ENCODE measurements at places on chromosomes 6 and 20.

GRCh38 chr6:37624606-37625574, 72.8 kb downstream of the MDGA1 start:
- DNase-seq = peak; percentile 75

GRCh38 chr6:83868639-83869038, 9.2 kb downstream of the CYB5R4 start:
- DNase-seq = no peak

GRCh38 chr6:164005004-164005711, 590.6 kb downstream of the QKI start:
- no peak for DNase-seq

DNA sequence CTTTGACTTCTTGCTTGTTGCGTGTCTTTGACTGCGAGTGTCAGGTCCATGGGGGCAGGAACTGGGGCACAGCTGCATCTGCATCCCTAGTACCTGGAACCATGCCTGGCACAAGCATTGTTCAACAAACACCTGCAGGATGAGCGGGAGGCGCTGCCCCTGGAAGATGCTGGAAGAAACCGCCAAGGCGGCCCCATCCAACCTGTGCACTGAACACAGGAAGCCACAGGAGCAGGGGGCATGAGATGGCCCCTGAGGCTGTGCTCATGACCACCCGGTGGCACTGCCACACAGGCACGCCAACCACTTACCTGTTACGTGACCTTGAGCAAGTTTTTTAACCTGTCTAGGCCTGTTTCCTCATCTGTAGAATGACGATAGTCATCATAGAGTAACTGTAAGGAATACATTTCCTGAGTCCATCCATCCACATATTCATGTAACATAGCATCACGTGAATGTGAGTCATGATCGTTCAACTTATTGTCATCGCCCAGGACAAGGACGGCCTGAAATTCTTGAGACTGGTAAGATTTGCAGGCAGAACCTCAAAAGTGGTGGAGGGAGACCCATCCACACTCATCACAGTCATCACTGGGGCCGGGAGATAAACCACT, 374.2 kb downstream of the PREX1 start:
- no peak for DNase-seq

DNA sequence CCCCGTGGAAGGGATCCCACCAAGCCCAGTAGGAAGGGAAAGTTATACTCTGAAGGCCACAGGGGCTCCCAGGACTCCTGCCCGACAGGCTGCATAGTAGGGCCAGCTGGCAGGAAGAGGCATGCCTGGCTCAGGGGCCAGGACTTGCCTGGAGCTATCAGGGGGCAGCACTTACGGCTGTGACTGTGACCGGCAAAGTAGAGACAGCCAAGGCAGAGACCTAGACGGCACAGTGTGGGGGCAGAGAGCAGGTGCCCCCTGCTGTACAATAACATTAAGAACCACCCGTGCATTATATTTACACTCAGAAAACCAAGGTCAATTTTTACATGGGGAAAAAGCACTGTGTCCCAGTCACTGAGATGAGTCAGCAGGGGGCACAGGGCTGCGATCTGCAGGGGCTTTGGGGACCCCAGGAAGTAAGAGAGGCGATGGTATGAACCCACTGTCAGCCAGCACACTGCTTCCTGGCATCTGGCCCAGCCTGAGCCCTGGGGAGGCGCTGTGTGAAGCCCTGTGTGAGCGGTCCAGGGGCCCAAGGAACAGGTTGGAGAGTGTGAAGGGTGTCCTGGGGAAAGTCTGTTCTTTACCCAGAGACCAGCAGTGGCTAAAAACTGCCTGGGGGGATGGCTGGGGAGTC, 9.9 kb downstream of the CCDC167 start:
- no peak for DNase-seq

GRCh38 chr20:36391456-36391855, 85.3 kb downstream of the DLGAP4 start:
- DNase-seq = peak; percentile 52

GRCh38 chr20:49819702-49820101, 7.1 kb downstream of the SLC9A8 start:
- DNase-seq = no peak

Data from iPS-NIHi11 (cell line).